ENCODE measurements at places on chromosomes 4 and X.

GRCh38 chr4:161803171-161803570 lies 360.6 kb downstream of the FSTL5 start:
- DNase-seq: no peak

DNA sequence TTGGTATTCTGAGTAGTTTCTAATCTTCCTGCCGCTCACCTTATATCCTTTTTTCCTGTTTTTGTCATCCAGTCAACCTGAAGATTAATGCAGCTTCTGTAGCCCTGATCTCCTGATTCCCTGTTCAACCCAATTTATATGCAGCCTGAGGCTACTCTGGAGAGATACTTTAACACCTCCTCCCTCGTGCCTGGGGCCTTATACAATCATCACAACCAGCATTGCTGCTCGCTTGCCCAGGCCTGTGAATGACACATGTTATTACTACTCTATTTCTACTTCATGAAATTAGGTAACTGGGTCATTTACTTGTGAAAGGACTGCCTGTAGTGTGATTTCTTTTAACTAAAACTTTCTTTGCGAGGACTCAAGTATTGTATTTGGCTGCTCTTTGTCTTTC lies 33.7 kb upstream of the WDR17 start:
- DNase-seq: no peak

DNA sequence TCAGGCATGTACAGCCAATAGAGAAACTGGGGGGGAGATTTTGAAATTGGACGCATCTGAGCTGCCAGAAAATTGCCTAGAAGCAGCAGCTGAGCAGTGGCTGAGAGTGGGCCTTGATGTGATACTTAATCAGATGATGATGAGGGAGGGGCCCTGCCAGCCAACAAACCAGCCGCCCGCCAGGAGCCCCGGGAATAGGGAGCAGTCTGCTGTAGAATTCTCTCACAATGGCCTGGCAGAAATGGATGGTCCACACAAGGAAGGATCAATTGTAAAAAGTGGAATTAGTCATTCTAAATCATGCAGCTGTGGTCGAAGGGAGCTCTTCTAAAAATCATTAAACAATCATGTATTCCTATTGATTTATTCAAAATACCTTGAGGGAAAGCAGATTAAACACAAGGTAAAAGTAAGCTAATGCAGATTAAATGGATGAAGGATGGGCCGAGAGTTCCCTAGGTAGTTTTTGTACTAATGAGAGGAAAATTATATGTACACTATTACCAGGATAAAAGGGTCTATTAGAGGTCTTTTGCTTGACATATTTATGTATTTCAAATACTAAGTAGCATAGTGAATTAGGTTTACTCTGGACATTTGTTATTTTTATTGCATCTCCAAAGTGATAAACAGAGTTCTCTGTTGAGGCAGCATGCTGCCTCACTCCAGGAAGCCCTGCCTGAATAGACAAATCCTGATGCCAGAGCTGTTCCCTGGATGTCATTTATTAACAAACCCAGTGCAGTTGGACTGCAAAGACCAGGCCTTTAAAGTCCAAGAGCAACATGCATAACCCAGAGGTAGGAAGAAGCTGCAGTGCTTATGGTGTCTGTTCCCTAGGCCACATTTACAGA lies 91.3 kb downstream of the NKX6-1 start:
- DNase-seq: no peak

- no peak for DNase-seq
These were observed 49.8 kb downstream of the PDHA2 start for GRCh38 chr4:95889662-95890061.

- no peak for DNase-seq
These were observed 38.6 kb downstream of the AR start for GRCh38 chrX:67582436-67582835.

DNA sequence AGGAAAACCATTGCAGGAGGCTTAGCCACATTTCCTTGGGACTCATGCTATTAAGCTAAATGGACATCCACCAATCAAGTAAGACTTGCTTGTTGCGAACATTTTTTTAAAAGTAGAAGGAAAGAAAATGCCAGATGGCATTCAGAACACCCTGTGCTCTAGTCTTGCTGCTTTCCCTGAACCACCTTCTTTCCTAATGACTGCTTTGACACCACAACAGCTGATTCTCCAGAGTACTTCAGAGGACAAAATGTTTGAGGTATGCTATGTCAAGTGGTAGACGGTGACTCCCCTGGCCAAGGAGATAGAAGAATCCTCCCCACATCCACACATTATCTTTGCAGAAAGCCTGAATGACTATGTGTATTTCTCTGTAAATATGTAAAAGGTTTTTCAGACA lies 65.4 kb downstream of the ANK2 start:
- no peak for DNase-seq

- no peak for DNase-seq
These were observed 17.5 kb upstream of the GYG2 start for GRCh38 chrX:2811271-2811670.

DNA sequence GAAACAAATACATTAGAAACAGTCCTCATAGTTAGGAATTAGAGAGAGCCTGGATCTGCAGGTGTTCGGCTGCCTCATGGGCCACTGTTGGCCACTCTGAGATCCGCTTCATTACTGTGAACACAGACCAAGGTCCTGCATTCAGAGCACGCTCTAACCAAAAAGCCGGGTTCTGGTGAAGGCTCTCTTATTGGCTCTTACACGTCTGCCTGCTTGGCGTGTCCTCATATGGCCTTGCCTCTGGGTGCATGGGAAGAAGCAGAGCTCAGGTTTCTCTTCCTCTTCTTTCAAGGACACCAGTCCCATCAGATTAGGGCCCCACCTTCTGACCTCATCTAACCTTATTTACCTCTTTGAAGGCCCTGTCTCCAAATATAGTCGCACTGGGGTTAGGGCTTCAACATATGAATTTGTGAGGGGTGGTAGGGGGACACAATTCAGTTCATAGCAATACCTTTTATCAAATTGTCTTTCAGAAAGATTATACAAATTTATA lies 37.1 kb upstream of the ELF2 start:
- no peak for DNase-seq

GRCh38 chr4:67776746-67777145 lies 22.6 kb upstream of the GNRHR start:
- no peak for DNase-seq

- no peak for DNase-seq
These were observed 111.9 kb upstream of the KLF8 start for GRCh38 chrX:56120242-56120641.

DNA sequence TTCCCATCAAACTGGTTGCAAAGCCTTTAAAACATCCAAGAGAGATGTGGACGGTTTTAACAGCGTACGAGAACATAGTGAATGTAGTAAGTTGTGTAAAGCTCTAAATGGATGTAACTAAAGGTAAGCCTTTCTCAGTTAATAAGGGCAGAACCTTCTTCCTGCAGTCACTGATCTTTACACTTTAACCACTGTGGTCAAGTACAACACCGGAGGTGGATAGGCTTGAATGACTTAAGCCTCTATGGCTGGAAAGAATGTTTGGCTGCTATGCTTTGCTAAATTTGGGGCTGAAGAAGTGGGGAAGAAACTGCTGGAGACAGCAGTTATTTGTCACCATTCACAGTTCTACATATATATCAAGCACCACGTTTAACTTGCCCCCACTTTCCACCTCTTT lies 285.1 kb upstream of the FMR1 start:
- no peak for DNase-seq

GRCh38 chr4:10998846-10999245 lies 314.3 kb upstream of the CLNK start:
- DNase-seq: no peak

DNA sequence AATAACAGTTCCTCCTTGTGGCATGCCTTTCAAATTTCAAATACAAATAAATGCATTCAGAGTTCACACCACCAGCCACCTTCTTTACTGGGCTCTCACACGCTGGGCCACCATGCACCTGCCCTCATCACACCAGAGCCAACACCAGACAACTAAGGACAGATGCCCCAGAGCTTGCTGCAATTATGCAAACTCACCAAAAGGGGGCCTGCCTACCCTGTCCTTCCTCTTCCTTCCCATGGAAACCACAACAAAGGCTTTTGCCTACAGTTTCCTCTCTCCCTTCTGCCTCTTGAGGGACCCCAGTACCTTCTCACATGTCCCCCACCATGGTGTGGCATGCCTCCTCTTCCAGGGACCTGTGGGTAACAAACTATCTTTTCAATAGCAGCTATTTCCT lies 1333.9 kb upstream of the TENM3 start:
- DNase-seq: no peak

DNA sequence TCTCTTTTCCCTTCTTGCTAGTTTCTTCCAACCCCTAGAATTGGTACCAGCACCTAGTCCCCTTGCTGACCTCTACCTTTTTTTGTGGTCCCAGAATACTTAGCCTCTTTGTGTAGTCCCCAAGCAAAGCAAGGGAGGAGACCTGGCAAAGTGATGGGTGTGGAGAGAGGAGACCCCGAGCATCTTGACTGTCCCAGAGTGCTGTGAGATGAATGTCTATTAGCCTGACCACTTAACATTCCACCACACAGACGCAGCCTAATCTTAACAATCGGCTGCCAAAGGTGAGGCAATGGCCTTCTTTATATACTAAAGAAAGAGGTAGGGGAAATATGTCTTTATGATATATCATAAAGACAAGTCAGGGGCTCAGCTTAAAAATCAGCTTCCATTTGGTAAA lies 55.9 kb downstream of the TRIM2 start:
- DNase-seq: no peak

DNA sequence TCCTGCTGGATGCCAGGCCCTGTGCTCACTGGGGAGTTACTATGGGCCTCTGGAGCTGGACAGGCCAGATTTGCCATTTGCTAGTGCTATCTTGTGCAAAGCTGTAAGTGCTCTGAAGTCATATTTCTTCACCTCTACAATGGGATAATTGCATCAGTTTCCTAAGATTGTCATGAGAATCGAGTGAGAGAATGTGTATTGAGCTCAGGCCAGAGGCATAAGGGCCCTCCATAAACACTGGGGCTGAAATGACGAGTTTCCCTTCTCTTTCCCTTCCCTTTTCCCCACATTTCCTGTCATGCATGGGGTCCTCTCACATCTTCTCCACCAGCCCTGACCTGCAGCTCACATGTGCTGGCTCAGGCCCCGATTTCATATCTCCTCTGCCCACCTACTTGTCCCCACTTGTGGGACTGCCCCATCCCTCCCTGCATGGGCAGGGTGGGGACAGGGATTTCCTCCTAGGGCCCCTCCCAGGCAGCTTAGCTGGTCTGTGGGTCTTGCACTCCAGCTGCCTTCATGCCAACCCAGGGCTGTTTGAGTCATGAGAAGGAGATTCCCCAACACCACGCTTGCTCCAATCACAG lies 358.8 kb downstream of the MID1IP1 start:
- no peak for DNase-seq

DNA sequence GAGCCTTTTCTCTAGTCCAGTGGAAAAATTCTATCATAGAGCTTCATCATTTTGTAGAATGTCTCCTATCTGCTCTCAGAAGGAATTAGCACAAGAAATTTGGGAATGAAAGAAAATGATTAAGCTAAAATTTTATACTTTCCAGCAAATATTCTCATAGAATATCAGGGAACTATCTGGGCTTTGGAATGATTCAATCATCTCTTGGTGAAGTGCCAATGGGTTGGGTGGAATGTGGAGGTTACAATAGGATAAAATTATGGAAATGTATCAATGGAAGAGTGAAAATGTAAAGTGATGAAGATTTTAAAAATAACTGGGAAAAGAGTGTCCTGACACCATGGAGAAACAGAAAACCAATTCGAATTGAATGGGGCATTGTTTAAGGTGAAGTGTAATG lies 119.0 kb upstream of the MID1 start:
- DNase-seq: no peak

- DNase-seq: no peak
These were observed 58.5 kb downstream of the PPA2 start for GRCh38 chr4:105415281-105415744.

DNA sequence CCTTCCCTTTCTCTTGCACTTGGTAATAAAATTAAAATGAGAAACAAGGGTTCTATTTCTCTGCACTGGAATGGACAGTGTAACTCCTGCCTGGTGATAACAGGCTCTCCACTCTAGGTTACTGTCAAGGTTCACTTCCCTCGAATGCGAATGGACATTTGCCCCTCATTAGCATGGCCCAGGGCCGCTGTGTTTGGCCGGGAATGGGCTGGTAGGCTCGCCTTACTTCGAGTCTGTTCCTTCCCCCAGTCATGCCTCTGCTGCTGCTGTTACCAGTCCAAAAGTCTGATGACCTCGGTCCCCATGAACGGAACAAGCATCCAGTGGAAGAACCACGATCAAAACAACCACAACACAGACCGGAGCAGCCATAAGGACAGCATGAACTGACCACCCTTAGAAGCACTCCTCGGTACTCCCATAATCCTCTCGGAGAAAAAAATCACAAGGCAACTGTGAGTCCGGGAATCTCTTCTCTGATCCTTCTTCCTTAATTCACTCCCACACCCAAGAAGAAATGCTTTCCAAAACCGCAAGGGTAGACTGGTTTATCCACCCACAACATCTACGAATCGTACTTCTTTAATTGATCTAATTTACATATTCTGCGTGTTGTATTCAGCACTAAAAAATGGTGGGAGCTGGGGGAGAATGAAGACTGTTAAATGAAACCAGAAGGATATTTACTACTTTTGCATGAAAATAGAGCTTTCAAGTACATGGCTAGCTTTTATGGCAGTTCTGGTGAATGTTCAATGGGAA lies 61.5 kb downstream of the EDNRA start:
- DNase-seq: no peak

DNA sequence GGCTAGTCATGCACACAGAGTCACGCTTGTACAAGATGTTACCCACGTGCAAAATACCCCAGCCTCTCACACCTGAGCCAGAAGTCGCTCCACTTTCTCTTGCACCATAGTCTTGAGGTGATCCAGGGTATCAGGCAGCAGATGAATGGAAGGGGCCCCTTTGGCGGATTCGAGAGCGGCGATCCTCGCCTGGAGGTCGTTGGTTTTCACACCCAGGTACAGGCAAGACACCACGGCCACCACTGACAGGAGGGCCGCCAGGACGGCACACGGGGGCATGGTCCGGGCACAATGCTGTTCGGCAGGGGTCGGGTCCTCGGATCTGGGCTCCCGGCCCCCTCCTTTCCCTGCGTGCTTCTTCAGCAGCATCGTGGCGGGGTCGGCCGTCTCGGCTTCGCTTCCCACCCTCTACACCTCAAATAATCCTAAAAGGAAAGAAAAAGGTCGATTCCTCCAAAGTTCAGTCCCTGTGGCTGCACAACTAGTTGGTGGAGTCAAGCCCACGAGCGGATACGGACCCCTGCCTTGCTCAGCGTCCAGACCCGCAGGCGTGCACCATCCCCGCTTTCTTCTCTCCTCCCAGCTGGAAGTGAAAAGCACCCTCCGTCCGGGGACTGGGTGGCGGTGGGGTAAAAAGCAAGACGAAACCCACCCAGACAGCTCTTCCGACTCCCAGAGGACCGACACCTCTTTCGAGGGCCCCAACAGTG lies 652 bp downstream of the COL25A1 start:
- no peak for DNase-seq

DNA sequence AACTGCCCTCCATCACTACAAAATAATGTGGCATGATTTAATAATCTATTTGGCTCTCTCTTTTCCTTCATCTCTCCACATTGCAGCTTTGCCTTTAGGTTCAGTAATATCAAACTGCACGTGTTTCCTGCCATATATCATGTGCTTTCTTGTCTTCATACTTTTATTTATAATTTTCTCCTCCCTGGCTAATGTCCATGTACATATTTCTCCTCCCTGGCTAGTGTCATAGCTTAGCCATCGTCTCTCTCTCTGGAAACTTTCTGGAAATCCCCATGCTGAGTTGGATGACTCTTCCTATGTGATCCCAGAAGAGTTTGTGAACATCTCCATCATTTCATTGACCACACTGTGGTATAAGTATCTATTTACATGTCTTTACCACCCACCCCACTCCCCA lies 21.3 kb upstream of the PDGFC start:
- no peak for DNase-seq

All from SHP77 treated with DMSO at 0.1 percent for 48 hours (cell line).